ENCODE measurements at places on chromosomes 1 and 21. TPM values are rescaled to one million over a fixed set of nuclear protein-coding genes. Genes with fewer than 3 reads are reported as not detected.

GRCh38 chr1:55255901-55256300 lies 40.7 kb upstream of the USP24 start:
- DNase-seq: no peak

DNA sequence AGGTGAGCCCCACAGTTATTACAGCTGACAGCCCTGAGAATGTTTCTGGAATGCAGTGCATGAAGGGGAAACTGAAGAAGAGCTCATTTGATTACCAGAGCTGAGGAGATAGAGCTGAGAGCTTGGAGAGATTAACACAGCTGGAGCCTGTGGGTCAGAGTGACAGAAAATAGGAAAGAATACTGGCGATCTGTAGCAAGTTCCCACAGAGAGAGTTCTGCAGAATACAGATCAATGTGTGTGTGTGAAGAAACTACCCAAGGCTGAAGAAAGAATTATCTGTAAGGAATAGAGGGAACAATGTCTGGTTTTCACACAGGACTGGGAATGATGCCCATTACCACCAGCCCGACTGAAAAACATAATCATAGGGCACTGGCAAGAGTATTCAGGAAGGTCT lies 103.6 kb upstream of the SNX7 start:
- no peak for DNase-seq

RCC1 gene
- total RNA-seq: 25.6 TPM

KIF26B gene
- 1.1 TPM for total RNA-seq

DNA sequence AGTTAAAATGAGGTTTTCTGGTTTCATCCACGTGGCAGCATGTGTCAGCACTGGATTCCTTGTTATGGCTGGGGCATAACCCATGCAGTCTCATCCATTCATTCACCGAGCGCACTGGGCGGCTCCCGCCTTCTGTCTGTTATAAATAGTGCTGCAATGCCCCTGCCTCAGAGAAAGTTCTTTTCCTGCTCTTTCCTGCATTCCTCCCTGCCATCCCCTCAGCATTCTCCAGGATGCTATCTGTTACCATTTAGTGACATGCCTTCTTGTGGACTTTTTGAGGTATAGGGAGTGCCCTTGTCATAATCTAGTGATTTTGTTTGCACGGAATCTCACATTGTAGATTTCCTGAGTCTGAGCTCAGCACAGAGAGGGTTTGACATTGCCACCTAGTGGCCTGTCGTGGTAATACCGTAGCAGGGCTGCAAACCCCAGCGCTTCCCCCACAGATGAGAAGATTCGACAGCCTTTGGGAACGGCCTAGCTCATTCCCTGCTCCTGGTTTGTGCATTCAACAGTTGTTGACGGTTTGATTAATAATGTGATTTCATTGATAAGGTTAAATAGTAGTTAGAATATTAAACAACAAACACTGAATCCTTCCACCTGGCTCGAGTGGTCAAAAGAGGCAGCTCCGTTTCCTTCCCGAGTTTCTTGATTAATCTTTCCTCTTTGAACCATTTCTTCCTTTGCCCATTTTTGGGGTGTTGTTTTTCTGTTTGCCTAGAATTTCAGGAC lies 46.3 kb downstream of the UMODL1 start:
- DNase-seq: no peak

ASTN1 gene
- not detected for total RNA-seq

- DNase-seq: no peak
Measured at GRCh38 chr1:187624812-187625545, 796.2 kb downstream of the PLA2G4A start.
